ENCODE measurements at places on chromosomes 4 and X. TPM values are rescaled to one million over a fixed set of nuclear protein-coding genes. Genes with fewer than 3 reads are reported as not detected.

Gene ZAR1
- polyA plus RNA-seq: not detected

Gene DDX53
- polyA plus RNA-seq: not detected

Gene EFHC2
- 8.9 TPM for polyA plus RNA-seq

Gene SGMS2
- 14.2 TPM for polyA plus RNA-seq

Gene CTAG1B
- polyA plus RNA-seq: not detected

Gene MTMR1
- polyA plus RNA-seq: 26.0 TPM

Gene PCYT1B
- polyA plus RNA-seq: 3.3 TPM

Gene SPRY1
- 91.7 TPM for polyA plus RNA-seq

Gene PDCL2
- not detected for polyA plus RNA-seq

Gene BEND2
- polyA plus RNA-seq: 0.06 TPM

Gene PGRMC1
- polyA plus RNA-seq: 327 TPM

Gene SMIM10
- 12.0 TPM for polyA plus RNA-seq

Gene ADGRL3
- 25.8 TPM for polyA plus RNA-seq

Gene GATA1
- polyA plus RNA-seq: 0.53 TPM

- DNase-seq: no peak
These were observed 418.8 kb upstream of the ZFP42 start for GRCh38 chr4:187576751-187577150.

DNA sequence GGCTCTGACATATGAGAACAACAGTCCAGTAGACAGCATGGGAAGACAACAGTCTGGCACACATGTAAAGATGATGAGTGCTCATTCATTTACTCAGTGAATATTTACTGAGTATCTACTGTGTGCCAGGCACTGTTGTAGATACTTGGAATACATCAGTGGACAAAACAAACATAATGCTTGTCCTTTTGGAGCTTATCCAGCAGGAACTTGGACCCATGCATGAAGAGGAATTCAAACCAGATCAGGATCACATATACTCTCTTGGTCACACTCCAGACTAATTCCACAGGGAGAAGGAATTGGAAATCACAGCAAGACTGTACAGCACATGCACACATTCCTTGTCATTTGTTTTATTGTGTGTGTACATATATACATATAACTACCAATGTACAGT, 217.6 kb upstream of the TTC29 start:
- DNase-seq: no peak

GRCh38 chr4:84932462-84932861, 34.0 kb downstream of the WDFY3 start:
- DNase-seq: no peak

- DNase-seq: no peak
These were observed 9.6 kb upstream of the OTUD4 start for GRCh38 chr4:145189981-145190380.

DNA sequence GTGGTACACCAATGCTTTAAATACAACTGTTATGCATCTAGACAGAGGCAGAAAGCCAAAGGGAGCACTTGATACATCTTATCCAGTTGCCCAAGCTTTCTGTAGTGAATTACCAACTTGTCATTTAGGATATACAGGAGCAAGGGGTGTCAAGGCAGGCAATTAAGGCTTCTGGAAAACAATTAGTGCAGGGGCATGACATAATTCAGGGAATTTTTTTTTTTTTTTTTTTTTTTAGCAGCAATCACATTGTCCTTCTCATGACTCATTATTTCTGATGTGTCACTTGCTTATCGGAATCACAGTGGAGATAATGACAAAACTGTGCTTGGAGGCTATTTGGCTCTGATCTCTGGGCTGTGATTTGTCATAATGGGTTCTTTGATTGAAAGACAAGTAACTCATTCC, 259.5 kb downstream of the ARHGAP24 start:
- no peak for DNase-seq

GRCh38 chr4:58515226-58515625, 1405.0 kb upstream of the IGFBP7 start:
- no peak for DNase-seq

DNA sequence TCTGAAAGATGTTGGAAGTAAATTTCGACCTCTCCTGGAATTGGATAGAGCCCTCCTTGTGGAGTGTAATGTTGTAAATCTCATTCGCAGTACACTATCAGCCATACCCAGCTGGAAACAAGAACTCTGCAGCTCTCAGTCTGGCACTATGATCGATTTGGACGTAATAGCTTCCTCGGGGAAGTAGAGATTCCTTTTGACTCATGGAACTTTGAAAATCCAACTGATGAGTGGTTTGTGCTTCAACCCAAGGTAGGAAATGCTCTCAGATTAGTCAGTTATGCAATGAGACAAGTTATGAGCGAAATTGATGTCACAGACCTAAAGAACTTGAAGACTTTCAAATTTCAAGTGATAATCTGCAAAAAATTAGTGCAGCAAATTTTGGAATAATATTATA, 103.9 kb downstream of the SYTL5 start:
- DNase-seq: no peak

DNA sequence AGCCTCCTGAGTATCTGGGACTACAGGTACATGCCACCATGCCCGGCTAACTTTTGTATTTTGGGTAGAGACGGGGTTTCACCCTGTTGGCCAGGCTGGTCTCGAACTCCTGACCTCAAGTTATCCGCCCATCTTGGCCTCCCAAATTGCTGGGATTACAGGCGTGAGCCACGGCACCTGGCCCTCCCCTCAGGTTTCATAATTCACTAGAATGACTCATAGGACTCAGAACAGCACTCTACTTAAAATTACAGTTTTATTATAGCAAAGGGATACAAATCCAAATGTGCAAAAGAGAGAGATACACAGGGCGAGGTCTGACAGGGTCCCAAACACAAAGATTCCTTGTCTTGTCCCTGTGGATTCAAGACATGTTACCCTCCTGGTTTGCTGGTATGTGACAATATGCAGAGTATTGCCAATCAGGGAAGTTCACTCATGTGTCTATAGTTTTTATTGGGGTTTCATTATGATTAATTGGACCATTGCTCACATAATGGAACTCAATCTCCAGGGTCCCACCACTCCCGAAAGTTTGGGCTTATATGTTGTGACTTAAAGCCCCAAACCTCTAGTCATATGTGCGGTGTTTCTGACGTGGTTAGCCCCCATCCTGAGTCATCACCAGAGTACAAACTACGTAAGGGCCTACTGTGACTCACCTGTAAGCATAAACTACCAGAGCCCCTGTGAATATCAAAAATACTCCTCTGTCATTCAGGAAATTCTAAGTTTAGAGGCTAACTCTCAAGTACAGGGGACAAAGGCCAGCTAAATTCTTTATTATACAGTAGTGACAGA, 5.2 kb downstream of the YIPF6 start:
- no peak for DNase-seq

GRCh38 chr4:176479767-176480166, 160.0 kb downstream of the SPCS3 start:
- no peak for DNase-seq

DNA sequence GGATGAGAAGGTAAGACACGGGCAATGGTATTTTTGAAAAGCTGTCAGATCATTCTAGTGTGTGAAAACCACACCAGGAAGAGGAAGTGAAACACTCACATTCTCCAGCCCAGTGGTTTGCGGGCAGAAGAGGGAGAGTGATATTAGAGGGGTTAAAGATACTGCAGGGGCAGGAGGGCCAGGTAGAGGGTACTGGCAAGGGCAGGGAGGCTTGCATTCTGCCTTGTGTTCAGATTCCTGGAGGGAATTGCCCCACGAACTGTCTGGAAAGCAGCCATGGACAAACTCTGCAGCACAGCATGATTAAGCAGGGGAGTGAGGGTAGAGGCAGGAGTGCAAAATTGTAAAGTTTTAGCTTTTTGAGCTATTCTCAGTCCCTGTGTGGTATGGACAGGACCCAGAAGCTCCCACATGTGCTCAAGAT, 30.9 kb downstream of the NIPAL1 start:
- DNase-seq: no peak

- DNase-seq: peak; percentile 21
These were observed 69.8 kb downstream of the DTHD1 start for GRCh38 chr4:36351082-36351666.

- no peak for DNase-seq
These were observed 6.2 kb downstream of the NAT8L start for GRCh38 chr4:2065106-2065930.

GRCh38 chr4:128904821-128905220, 95.3 kb downstream of the JADE1 start:
- DNase-seq: no peak

- DNase-seq: no peak
These were observed 11.8 kb downstream of the KIF4A start for GRCh38 chrX:70301716-70302115.

- no peak for DNase-seq
These were observed 342.7 kb downstream of the GLUD2 start for GRCh38 chrX:121389976-121390714.

DNA sequence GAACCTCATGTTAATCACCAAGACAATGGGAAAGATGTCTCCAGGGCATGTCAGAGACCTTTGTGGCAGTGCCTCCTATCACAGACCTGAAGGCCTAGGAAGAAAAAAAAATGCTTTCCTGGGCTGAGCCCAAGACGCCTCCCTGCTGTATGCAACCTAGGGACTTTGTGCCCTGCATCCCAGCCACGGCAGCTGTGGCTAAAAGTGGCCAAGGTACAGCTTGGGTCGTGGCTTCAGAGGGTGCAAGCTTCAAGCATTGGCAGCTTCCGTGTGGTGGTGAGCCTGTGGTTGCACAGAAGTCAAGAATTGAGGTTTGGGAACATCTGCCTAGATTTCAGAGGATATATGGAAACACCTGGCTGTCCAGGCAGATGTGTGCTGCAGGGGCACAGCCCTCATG, 40.5 kb downstream of the SPANXN3 start:
- DNase-seq: no peak

- no peak for DNase-seq
These were observed 54.3 kb downstream of the ZFYVE28 start for GRCh38 chr4:2363951-2364653.

DNA sequence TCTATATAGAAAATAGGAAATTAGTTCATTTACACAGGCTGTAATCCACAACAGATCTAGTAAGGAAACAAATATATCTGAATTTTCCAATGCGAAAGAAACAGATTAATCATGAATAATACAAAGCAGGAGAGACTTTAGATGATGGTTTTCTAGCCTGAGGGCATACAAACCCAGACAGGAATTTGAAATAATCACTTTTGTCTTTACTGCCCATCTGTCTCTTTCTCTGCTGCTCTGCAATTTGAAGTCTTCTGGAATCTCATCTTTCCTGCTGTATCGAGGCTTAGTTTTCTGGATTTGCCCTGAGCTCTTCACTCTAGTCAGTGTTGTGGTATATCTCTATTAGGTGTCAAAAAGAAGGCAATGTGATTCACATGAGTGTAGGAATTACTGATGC, 711.8 kb upstream of the FAM241A start:
- DNase-seq: no peak

GRCh38 chrX:72026341-72027023, 105.2 kb downstream of the RTL5 start:
- DNase-seq: no peak

GRCh38 chrX:38315186-38315585, 12.1 kb downstream of the RPGR start:
- no peak for DNase-seq

DNA sequence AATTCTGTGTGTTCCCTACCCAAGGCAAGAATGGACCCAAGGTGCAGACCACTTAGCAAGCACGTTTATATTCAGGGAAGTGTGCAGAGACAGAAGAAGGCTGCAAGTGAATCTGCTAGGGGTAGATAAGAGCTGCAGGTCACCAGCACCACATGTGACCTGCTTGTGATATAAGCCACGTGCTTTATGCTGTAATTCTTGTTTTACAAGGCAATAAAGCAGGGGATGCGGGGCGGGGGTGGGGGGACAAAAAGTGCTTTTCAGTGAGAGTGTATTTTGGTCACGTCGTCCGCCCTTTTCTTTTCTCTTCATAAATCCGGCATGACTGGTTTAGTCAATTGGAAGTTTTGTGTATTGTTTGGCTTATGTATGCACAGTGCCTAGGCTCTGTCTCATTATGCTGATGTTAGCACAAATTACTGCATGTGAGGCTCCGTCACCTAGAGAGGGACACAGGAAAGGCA, 192.7 kb downstream of the RBMX2 start:
- no peak for DNase-seq

GRCh38 chr4:94525993-94526728, 74.4 kb downstream of the PDLIM5 start:
- no peak for DNase-seq

GRCh38 chr4:20017777-20018115, 234.0 kb upstream of the SLIT2 start:
- no peak for DNase-seq

- no peak for DNase-seq
These were observed 58.9 kb upstream of the SPP1 start for GRCh38 chr4:87916626-87917025.

- no peak for DNase-seq
These were observed 414.1 kb downstream of the ADGRL3 start for GRCh38 chr4:61614231-61614630.

DNA sequence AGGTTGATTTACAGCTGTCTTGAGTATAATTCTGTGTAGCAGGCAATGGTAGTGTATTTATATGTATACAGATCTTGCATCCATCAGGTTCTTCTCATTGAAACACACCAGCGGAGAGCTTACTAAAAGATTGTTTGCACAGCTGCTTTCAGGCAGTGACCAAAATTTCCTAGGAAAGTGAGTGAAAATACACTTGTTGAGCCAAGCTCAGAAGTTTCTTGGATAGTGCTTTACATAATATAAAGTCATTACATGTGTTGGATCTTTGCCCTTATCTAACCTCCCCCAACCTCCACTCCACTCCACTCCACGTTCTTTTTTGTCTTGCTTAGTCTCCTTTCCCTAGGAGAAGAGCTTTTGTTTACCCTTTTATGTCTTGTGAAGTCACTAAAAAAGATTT, 34.1 kb downstream of the CNKSR2 start:
- DNase-seq: no peak

GRCh38 chrX:24673424-24673823, 20.3 kb upstream of the POLA1 start:
- no peak for DNase-seq

Measured in right renal pelvis (tissue), 4 donors.